ENCODE measurements at places on chromosomes 6 and 20.

DNA sequence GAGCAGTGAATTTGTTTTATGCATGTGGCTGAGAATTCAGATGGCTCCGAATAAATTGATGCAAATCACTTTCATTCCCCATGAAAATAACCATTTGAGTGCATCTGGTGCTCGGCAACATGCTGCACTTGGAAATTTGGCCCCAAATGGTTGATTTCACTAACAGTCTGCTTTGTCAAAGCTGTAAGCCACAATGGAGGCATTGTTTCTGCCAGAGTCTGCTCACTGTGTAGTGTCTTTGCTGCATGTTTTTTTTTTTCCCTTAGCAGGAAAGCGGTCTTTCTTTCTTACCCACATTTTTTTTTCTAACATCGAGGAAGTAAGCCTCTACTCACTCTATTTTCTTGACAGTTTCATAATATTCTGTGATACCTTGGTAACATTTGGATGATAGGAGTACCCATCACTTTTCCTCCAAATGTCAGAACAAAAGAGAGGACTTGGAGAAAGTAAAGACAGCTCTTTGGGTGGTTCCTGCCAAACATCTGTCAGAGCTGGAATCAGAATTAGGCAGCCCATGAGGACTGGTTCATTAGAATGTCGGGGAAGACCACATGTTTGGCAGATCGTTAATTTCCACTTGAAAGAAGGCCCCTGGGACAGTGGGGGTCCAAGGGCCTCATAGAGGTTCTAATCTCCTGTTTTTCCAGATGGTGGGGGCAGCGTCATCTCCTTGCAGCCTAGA, 149.5 kb downstream of the DOK5 start:
- DNase-seq, result no peak

DNA sequence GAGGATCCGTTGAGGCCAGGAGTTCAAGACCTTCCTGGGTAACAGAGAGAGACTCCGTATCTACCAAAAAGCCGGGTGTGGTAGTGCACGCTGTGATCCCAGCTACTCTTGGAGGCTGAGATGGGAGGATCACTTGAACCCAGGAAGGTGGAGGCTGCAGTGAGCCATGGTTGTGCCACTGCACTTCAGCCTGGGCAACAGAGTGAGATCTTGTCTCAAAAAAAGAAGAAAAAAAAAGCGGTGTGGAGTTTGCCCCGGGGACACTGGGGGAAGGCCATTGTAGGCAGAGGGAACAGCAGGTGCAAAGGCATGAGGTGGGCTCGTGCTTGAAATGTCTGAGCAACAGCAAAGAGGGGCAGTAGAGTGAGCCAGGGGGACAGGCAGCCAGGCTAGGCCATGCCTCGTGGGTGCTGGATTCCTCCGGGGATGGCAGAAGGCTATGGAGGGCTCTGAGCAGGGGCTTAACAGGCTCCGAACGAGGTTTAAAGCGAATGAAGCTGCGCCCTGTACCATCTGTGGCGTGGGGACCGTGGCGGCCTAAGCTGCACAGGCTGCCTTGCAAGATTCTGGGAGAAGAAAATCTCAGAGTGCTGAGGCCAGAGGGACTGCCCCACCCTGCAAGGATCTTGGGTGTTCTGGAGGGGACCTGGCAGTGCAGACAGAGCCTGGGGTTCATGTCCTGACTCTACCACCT, 36.9 kb upstream of the NOL4L start:
- DNase-seq, result no peak

GRCh38 chr6:143179901-143180612, 119.4 kb downstream of the AIG1 start:
- DNase-seq, result no peak

- no peak for DNase-seq
Measured at GRCh38 chr6:17879184-17879583, 108.3 kb downstream of the KIF13A start.

- DNase-seq, result peak; percentile 43
Measured at GRCh38 chr20:62875419-62876361, 14.1 kb upstream of the TCFL5 start.

- DNase-seq, result no peak
Measured at GRCh38 chr20:12040261-12040660, 122.6 kb downstream of the BTBD3 start.

GRCh38 chr20:50467718-50468356, 42.3 kb upstream of the PTPN1 start:
- peak; percentile 47 for DNase-seq

DNA sequence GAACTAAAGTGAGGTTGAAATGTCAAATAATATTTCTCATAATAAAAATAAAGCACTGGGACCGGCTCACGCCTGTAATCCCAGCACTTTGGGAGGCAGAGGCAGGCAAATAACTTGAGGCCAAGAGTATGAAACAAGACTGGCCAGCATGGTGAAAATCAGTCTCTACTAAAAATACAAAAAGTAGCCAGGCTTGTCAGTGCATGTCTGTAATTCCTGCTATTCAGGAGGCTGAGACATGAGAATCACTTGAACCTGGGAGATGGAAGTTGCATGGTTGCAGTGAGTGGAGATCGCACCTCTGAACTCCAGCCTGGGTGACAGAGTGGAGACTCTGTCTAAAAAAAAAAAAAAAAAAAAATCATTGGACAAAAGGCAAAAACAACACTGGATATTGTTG, 38.4 kb upstream of the RSPO3 start:
- no peak for DNase-seq

- DNase-seq, result no peak
Measured at GRCh38 chr6:35088281-35089215, 52.6 kb downstream of the TCP11 start.

GRCh38 chr6:72963946-72964345, 261.4 kb downstream of the KHDC1L start:
- no peak for DNase-seq

DNA sequence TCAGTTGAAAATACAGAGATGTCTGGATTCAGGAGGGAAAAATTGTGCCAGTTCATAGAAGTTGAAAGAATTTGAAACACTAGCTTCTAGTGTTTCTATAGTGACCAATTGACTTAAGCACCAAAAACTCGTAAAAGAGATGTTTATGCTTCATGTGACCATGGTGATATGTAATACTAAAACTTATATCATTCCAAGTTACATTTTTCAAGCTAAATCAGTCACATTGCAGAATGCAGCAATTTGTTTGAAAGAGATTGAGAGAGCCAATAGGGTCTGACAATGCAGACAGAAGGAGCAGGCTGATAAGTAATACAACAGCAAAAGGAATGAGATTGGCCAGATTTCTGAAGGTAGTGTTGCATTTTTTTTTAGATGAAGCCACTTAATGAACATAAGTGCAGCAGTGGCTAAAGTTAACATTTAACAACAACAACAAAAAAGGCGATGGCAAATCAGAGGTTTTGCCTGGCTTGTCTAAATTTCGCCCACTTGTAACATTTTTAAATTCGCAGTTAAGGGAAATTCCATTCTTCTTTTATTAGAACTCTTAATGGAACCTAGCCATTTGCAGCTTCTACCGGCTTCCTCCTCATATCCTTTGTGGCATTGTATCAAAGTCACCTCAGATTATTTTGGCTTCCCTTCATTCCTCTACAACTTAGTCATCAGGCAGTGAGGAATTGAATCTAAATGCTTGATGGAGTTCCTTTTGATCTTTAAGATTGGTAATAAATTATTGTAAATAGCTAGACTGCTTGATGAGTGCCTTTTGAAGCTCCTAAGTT, 484.0 kb upstream of the SOX4 start:
- no peak for DNase-seq

- DNase-seq, result no peak
Measured at GRCh38 chr6:155088856-155089255, 93.7 kb downstream of the TIAM2 start.

DNA sequence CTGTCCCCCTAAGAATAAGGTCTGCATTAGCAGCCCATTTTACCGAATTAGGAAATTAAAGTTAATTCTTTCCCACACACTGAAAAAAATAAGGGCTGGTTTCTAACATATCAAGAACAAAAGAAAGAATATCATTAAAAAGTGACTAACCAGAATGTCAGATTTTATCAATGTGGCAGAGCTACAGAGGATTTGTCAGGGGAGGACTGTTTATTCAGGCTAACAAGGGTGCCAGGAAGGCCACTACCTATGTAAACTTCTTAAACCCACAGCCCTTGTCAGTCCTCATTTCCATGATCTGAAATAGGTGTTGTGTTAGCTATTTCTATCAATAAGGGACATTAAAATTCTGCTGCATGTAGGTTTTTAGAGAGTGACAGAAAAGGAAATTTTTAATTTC, 76.4 kb downstream of the BACH2 start:
- DNase-seq, result no peak

DNA sequence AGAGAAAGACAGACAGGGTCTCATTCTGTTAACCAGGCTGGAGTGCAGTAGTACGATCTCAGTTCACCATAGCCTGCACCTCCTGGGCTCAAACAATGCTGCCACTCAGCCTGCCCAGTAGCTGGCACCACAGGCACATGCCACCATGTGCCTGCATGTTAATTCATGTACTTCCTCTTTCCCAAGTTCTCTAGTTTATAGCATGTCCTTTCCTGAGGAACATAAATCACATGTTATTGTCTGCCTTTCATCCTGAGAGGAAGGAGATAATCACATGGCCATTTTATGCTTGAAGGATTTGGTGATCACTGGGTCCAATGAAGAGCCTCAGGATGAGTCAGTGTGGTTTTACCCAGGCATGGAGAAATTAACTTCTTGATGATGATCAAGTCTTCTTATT, 47.9 kb downstream of the COL11A2 start:
- peak; percentile 96 for DNase-seq

DNA sequence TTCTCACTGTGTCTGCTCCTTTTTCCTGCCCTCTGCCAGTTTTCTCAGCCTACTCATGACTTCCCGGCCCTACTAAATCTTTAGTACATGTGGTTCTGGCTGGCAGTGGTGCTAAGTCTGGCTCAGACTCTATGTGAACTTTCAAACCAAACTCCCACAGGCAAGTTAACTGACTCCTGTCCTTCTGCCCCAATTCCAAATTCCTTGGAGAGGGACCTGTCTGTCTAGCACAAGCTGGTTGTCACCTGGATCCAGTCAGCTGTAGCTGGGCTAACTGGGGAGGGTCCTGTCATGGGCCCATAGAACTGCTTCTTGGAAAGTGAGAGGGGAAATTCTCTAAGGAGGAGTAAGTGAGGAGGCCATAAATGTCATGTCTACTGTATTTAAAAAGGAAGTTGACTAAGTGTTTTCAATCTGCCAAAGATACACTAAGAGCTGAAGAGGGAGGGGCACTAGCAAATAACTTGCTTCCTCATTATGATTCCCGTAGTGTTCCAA, 240.1 kb downstream of the KCNQ5 start:
- DNase-seq, result peak; percentile 52

GRCh38 chr6:158361068-158361467, 48.8 kb downstream of the TULP4 start:
- DNase-seq, result no peak

GRCh38 chr6:86936834-86937218, 502 bp upstream of the HTR1E start:
- DNase-seq, result no peak

GRCh38 chr6:18154507-18155149, at the start of gene TPMT:
TPMT (minus strand) TSS chr6:18155077; CDS start chr6:18149127, 5,950 bp downstream.
- no peak for DNase-seq

DNA sequence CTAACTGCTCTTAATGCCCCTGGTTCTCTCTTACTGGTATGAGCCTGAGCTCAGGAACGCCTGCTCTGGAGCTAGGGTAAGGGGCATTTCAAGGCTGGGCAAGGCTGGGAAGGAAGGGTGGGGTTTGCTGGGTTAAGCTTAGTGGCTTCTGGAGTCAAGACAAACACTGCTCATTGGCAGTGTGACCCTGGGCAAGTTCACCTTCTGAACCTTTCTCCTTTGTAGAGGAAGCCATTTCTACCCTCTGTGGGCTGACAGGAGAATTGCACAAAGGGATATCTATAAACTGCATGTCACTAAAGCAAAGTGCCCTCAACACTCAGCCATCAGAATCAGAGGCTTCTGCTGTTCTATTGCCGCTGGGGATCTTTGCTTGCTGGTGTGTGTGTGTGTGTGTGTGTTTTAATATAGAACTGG, 20.3 kb upstream of the LRRN4 start:
- peak; percentile 22 for DNase-seq

GRCh38 chr20:33882481-33882880, 71.3 kb downstream of the CHMP4B start:
- DNase-seq, result no peak

- DNase-seq, result no peak
Measured at GRCh38 chr6:11416936-11417576, 120.5 kb upstream of the TMEM170B start.

DNA sequence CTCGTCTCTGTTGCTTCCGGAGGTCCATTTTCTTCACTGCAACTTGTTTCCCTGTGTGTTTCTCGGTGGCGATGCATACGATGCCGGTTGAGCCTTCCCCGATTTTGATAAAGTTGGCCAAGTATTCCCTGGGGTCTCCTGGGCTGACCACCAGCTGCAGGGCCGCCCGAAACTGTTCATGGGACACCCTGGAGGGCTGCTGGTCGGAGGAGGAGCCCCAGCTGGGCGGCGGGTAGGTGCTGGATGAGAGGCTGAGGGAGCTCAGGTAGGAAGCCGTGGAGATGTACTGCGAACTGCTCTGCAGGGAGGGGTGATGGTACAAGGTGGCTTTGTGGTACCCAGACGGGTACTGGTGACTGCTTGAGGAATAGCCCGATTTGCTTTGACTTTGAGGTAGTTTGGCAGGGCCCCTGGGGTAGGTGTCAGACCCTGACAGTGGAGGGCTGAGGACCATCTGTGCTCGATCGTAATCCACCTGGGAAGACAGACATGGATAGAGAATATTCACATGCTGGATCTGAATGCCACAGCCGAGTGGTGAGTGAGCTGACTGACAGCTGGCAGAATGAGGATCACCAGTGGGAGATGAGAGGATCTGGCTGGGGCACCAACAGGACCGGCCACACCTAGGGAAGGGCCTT, 51.6 kb downstream of the LAMP5 start:
- DNase-seq, result no peak

DNA sequence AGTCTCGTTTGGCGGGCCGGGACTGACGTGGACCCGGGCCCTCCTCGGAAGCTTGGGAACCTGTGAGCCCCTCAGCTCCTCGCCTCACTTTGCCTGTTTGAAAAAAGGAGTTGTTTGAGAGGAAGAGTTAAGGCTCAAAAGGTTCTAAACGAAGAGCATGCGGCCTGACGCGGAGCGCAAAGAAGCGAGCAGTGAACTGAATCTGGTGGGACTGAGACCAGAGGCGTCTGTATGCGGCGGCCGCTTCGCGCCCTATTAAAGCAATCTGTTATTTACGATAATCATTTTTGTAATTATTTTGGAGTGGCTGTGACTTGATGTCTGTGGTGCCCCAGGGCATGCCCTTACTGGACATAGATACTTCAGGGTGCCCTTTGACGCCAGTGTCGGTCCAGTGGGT, 3.3 kb upstream of the TFAP2C start:
- no peak for DNase-seq

GRCh38 chr20:63860325-63861051, 810 bp upstream of the ABHD16B start:
- DNase-seq, result peak; percentile 69
